ENCODE measurements at places on chromosomes 1 and 21.
A peak's percentile ranks its signal among the peaks of the same experiment; 100 is the strongest.

DNA sequence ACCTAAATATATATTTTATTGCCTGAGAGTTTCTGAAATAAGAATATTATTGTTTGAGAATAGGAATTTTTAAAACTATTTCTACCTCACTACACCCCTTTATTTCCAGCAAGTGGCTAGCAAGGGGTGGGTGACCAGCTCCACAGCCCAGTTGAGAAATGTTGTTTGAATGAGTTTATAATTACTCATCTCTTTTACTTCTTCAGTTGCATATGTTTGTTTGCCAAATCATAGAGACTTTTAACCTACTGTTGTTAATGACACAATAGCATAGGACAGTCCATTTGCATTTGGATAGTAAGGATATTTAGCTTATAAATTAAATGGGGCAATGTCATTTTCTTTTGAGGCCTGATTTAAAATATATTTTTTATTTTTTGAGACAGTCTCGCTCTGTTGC, 127.8 kb downstream of the NRDC start:
- DNase-seq: no peak

GRCh38 chr1:75559800-75560199, 51.1 kb downstream of the SLC44A5 start:
- no peak for DNase-seq

GRCh38 chr1:200353232-200353631, 56.6 kb downstream of the ZNF281 start:
- DNase-seq: no peak

DNA sequence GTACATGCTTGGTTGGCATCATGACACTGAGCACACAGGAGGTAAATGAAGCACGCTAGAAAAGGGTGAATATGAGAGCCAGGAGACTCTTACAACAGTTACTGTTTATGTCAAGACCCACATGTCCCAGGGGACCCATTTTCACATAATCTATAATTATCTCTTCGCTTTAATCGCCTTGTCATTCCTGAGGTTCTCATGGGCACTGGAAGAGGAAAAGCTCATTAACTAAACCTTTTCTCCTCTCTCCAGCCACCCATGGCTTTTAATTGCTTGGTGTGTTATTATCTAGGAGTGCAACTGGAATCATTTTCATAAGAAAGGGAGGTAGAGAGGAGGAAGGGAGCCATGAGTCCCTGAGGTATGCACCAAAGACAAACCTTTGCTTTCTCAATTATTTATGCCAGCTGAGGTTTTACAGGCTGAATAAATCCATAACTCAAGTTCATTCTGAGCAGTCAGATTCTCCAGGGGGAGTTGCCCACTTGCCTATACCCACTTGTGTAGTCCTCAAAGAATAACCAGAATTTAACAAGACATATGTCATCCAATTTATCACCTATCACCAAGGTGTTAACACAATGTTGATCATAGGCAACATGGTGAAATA, 77.4 kb downstream of the ACBD6 start:
- peak; percentile 3 for DNase-seq

DNA sequence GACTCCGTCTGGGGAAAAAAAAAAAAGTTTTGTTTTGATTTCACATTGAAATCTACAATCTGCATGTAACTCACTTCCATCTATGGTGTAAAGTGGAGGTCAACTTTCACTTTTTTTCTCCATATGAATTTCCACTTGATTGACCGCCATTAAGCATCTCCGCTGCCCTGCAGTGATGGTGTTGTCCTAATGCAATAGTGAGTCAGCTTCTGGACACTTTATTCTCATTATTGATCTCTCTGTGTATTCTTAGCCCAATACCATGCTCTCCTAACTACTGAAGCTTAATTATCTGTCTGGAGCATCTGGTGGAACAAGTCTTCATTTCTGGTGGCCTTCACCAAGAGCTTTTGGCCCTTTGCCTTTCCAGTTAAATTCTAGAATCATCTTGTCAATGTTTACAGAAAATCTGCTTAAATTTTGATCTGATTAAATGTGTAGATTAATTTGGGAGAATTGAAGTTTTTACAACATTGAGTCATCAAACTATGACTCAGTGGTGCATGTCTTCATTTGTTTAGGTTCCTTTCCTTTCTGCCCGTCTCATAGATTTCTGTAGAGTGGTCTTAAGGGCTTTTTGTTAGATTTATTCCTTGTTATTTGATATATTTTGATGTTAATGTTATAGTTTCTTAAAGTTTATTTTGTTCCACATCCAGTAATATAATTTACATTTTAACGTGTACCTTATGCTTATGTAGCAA, 181.5 kb downstream of the PRDM2 start:
- no peak for DNase-seq

- DNase-seq: no peak
Measured at GRCh38 chr1:183936791-183937190, 100.7 kb downstream of the COLGALT2 start.

- DNase-seq: no peak
Measured at GRCh38 chr1:219724440-219724839, 111.5 kb upstream of the ZC3H11B start.

- DNase-seq: no peak
Measured at GRCh38 chr1:33443080-33443704, 12.3 kb upstream of the PHC2 start.
